ENCODE measurements at places on chromosomes 12 and 14.

DNA sequence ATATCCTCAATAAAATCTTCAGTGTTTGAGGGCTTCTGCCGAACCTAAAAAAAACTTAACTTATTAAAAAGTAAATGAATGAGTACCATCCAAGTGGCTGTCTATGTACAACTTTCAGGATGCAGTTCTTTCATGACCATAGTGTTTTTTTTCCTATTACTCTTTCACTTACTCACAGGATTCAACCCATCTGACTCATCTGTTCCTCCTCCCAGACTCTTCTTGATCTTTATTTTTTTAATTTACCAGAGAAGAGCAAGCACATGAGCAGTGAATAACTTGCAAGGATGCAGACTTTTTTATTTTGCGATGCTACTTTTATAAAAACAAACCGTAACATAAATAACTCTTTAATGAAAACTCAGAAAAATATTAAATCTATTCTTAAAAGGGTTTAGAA lies 24.5 kb downstream of the RECQL start:
- no peak for DNase-seq

DNA sequence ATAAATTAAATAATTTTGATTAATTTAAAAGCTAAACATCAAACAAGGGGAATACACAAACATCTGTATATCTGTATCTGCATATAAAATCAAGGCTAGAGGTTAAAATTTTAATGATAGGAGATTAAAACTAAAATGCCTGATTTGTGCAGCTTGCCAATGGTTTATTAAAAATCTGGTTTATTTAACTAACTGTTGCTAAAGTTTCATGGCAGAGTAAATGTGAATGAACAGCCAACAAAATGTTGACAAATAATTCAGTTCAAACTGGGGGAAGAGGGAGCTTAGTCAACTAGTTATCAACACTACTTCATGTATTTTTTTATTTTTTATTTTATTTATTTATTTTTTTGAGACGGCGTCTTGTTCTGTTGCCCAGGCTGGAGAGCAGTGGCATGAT lies 43.0 kb downstream of the BTG1 start:
- DNase-seq: no peak

DNA sequence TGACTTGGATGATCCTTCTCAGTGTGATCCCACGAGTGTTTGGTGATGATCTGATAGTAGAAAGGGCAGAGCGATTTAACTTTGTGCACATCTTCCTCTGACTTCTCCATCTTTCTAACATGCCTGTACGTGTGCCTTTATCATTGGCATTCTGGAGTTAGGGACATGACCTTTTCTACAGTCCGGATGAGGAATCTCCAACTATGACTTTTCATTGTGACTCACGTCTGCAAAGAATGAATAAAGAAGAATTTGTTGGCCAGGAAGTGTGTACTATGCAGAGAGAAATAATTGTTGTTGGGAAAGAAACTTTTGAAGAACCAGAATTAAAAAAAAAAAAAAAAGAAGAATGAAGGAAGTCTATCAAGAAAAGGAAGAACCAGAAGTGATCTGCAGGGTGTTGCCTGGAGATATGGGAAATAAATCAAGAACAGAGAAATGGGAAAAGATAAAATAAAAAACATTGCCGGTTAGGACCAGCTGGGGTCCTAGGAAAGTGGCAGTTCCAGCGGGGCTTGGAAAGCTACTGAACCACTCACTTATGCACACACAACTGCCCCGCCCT lies 25.3 kb downstream of the PPFIBP1 start:
- DNase-seq: no peak

GRCh38 chr12:19227880-19228210 lies 98.3 kb downstream of the PLEKHA5 start:
- DNase-seq: no peak

- no peak for DNase-seq
Observed at GRCh38 chr12:81329085-81329484, 251.2 kb downstream of the ACSS3 start.

GRCh38 chr12:590206-590750 lies 73.0 kb downstream of the NINJ2 start:
- DNase-seq: no peak

DNA sequence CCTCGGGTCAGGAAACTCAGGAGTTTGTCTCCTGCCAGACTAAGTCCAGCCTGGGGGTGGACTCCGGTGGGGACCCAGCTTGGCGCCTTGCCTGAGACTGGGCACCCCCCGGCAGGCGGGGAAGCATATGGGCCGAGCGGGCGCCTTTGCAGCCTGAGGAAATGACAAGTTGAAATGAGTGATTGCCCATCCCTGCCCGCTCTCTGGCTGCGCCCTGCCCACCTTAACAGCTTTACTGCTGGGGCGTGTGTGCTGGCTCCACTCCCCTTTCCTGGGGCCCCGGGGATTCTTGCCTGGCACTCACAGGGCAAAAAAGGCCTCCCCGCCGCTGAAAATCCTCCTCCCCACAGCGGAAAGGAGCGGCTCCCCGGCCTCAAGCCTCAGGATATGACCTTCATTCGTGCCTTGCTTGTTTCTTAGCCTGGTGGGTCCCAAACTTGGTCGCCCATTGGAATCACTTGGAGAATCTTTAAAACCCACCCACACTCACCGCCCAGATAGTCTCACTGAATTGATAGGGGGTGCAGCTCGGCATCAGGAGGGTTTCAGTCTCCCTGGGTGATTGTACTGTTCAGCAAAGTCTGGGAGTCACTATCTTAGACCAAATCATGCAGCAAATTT lies 1.5 kb downstream of the RFLNA start:
- no peak for DNase-seq

DNA sequence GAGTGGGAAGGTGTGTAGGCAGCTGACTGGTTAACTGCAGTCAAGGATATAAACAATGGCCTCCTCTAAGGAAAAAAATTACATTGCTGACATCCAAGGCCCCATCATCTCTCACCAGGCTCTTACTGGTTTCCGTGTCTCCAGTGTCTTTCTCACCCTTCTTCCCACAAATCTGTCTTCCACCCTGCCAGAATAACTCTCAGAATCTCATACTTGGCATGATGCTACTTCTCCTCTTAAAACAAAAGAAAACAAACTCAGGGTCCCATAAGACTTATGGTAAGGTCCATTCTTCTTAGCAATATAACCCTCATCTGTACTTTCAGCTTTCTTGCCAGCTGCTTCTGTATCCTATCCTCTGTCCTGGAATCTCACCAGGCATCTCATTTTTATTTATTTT lies 68.9 kb downstream of the SUSD6 start:
- DNase-seq: no peak

- DNase-seq: no peak
Observed at GRCh38 chr12:117724543-117724942, 244.2 kb downstream of the KSR2 start.

- no peak for DNase-seq
Observed at GRCh38 chr12:53231921-53232645, at the start of gene RARG. RARG (minus strand) TSS chr12:53232209; CDS start chr12:53227545, 4,664 bp downstream.

- DNase-seq: no peak
Observed at GRCh38 chr14:39102265-39102968, 618 bp downstream of the SEC23A start.

DNA sequence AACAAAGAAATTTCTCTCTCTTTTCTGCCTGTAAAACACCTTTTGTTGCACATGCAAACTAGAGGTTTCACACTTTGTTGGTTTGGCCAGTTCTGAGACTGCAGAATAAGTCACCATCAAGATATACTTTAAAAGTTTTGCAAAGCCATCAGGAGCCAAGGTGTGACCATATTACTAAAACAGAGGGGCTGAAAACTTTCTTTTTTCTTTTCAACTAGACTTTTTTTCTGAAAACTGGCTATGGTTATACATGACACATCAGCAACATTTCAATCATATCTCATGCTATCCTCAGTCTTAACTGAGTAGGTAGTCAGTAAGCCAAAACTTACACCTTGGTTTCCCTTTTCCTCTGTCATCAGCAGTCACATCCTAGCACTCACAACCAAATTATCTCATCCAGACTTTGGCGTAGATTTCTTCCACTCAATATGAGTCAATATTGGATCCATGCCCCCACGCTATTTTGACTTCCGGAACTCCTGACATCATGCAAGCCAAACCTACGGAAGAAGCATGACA lies 4.1 kb upstream of the IFNG start:
- DNase-seq: no peak

GRCh38 chr14:64502887-64503433 lies 678 bp downstream of the ZBTB25 start:
- DNase-seq: no peak

DNA sequence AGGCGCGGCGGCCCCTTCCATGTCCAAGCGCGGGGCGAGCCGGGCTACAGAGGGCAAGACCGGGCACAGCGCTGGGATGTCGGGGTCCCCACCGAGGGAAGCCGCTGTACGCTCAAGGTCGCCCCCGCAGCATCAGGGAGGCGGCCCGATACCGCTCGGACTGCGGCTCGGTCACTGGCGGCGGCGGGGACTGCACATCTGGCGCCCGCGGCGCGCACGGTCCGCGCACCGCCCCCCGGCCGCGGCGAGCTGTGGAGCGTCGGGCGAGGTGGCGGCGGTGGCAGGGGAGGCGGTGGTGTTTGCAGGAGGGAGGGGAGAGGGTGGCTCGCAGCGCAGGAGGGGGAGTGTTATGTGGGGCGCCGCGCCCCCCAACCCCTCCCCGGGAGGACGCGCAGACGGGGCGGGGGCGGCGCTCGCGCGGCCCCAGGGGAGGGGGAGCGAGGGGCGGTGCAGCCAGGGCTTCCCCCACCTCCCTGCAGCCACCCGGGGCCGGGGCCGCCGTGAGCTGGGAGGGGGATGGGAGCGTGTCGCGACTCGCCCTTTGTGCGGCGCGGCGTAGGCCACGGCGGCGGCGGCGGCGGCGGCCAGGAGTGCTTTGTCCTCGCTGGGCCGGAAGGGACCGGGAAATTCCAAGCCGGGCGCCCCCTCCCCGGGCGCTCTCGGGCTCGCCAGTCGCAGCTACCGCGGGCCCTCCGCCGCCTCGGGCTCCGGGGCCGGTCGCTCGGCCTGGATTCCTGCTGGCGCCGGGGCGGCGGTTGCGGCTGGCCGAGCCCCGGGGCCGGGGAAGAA lies at the start of gene NUAK1:
NUAK1 (minus strand) TSS at position 322 of the 789 bp plus-strand sequence; CDS start at position 21, 301 bp downstream.
- DNase-seq: no peak

DNA sequence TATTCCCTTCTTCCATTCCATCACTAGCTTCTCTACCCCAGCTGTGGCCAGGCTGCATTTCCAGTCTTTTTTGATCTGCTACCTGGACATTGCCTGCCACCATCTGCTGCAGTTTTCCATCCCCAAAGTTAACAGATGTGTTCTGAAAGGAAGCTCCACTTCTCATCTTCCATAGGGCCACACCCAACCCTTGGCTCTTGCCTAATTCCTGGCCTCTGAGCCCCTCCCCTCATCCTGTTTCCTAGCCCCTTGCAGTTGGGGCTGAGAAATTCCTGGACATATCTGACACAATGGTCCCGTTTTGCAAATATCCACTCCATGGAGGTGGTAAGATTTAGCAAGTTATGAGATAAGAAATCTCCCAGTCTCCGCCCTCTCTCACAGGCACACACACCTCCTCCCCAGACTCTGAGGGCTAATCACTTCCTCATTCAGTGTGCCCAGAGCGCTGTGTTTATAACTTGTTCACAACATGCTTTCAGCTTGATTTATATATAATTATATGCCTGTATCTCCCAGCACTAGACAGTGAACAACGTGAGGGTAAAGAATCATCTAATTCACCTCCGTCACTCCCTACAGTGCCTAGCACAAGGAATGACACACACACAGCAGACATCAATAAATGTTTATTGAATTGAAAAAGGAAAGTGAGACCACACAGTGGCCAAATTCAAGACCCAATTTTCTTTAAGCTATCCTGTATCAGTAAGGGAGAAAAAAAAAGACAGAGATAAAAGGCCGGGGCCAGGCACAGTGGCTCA lies 13.4 kb downstream of the SMUG1 start:
- DNase-seq: no peak

DNA sequence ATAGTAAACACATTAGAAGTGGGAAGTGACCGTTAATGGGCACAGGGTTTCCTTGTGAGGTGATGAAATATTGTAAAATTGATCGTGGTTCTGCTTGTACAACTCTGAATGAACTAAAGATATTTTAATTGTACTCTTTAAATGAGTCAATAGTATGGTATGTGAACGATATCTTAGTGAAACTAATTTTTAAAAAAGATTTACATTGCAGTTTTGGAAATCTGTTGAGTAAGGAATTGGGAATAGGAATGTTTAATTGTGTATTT lies 1.7 kb downstream of the ZNF410 start:
- DNase-seq: no peak

DNA sequence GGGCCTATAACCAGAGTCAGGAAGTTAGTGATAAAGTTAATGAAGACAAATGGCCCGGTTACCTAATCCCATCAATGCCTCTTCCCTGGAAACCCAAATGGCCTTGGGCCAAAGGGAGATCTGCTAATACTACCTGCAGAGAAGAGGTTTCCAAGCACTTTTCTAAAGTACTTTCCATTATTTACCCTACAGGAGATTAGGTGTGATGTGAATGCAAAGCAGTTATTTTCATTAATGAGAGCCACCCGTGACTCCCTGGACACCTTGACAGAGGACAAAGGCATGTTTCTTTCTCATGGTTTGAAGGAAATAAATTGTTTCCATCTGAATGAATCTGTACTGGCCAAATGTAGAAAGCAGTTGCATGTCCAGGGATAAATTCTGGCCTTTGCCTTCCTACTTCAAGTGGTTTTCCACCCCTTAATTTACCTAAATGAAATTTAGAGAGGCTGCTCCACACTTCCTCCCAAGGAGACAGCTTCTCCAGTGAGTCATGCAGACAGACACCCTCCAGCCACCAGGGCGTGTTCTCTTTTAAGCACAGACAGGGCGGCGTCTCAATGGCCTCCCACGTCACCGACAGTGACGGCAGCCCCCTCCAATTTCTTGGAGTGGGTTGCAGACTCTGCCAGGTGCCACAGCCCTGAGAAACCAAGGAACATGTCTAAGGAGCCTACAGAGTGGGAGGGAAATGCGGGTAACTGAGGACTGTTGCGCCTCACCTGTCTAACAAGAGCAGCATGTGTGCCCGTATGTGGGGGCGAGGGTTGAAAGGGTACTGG lies 43.9 kb upstream of the GNPNAT1 start:
- DNase-seq: no peak

GRCh38 chr12:14454098-14454907 lies 88.8 kb downstream of the ATF7IP start:
- DNase-seq: no peak

DNA sequence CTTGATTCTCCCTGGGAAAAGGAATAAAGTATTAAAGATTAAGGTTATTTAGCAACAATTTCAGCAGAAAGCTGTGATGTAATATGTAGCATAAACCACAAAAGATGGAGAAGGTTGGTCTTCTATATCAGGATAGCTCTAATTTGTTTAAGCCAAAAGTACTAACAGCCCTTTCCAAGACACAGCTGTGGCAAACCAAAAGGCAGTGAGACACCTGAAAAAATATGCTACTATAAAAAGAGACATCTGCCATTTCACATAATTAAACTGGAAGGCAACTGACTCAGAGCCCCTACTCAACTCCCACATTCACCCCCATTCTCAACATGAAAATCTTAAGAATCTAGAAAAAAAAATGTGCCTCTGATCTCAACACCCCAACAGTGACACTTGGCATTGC lies 390.2 kb upstream of the PRICKLE1 start:
- DNase-seq: no peak
